CD4-positive, alpha-beta T cell treated with Interleukin-1 beta for 1 hour (primary cell): ENCODE measurements at places on chromosomes 7 and 10.

GRCh38 chr7:151724250-151724915 lies 152.5 kb downstream of the PRKAG2 start:
- DNase-seq = no peak

- no peak for DNase-seq
Measured at GRCh38 chr7:2729031-2729892, 41.3 kb downstream of the AMZ1 start.

DNA sequence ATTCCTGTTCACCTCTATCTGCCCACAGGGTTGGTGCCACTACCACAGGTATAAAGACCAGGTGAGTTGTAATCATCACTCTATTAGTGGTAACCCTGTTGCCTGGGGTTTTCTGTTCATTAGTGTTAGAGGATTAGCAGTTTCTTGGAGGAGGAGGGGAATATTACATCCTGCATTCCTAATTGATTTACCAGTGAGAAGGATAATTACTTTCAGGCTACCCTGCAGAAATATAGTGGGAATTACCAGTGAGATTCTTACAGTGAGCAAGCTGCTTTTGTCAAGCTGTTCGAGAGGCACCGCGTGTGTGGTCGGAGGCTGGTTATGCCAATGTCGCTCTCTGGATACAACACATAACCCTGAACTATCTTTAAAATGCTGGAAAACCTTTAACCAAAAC lies 280.7 kb downstream of the SORCS3 start:
- DNase-seq = no peak

DNA sequence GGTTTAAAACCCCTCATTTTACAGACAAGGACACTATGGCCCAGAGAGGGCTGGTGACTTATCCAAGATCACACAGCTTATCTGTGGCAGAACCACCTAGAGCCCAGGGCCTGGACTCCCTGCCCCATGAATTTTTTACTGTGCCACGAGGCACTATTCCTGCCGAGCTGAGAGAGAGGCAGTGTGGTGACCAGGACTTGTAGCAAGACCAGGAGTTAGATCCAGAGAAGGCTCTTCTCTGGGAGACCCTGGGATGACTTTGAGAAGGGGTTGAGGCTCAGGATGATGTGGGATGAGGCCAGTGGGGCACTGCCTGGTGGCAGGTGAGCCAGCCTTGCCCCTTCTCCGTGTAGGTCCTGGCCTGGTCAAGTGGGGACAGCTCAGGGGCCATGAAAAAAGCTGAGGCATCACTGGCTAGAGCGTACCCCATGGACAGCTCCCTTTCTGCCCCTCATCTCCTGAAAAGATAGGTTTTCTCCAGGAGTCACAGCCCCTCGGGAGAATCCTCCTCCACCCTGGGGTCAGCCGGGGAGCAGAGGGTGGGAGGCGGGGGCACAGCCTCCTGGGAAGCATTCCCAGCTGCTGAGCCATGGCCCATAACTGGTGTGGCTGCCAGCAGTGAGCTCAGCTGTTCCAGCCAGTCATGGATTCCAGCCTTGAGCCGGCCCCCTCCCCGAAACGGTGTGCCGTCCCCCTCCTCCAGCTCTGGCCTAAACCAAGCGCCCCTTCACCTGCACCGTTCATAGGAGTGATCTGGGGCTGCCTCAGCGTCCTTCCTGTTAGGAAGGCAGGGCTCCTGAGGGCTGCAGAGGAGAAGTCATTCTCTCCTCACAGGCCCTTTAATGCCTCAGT lies 5.8 kb downstream of the FLNC start:
- no peak for DNase-seq

DNA sequence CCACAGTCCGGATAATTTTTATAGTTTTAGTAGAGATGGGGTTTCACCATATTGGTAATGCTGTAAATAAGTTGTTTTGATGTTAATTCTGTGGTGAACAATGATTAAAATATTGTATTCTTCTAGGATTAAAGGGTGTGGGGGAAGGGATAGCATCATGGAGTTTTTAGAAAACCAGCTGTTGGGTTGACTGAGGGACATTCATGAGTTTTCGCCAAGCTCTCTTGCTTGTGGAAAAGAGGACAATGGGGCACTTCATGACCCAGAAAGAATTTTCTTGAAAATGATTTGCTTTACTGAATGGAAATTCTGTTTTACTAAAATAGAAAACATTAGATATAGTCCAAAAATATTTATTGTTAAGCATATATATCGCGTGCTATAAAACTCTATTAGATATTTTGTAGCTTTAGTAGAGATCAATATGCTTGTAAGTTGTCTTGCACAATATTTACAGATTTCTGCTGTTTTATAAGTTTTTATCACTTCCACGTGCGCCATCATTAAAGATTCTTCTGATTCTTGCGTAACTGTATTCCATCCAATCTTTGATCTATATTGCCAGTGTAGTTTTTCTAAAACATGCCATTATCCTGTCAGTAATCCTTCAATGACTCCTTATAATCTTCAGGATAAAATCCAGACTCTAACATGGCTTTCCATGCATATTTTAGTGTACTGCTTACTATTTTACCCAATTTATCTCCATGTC lies 41.8 kb downstream of the LCOR start:
- no peak for DNase-seq

GRCh38 chr10:131272897-131273451 lies 38.5 kb downstream of the TCERG1L start:
- no peak for DNase-seq
